ENCODE measurements at places on chromosomes 5 and 9.

GRCh38 chr9:130172161-130172857 is at the start of gene NCS1:
Gene NCS1 (plus strand): TSS chr9:130172404. CDS start chr9:130172664, 260 bp downstream.
- DNase-seq = peak; percentile 64

DNA sequence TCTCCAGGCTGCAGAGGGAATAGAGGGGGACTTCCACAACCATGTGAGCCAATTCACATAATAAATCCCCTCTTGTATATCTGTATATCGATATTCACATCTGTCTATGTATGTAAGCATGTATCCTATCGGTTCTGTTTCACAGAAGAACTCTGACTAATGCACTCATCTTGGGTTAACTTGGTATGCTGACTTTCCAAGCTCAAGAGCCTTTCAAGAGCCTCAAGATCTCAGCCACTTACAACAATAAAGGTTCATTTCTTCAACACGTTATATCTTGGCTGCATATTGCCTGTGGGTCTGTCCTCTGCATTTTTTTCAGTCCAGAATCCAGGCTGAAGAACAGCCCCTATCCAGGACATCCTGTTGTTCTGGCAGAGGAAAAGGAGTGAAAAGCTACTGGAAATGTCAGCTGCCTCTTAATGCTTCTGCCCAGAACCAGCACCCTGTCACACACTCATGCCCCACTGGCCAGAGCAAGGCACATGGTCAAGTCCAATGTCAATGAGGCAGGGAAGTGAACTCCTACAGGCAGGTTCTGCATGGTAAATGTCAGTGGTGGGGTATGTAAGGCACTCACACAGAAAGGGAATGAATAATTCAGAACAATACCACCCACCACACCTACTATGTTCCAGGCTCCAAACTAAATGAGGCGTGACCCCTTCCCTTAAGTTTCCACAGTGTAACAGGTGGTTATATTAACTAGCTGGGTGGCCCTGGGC is 91.6 kb upstream of the ICE1 start:
- no peak for DNase-seq

DNA sequence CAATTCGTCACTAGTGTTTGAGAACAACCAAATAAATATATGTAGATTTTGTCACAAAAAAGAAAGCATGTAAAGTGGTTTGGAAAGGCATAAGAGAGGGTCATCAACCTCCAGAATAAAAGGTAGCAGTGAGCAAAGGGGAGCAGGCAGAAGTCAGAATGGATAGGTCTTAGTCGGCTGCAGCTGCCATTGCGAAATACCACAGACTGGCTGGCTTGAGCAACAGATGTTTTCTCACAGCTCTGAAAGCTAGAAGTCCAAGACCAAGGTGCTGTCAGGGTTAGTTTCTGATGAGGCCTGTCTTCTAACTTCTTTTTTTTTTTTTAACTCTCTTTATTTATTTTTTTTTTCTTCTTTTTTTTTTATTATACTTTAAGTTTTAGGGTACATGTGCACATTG is 208.1 kb upstream of the PIK3R1 start:
- DNase-seq = no peak

GRCh38 chr5:80061547-80061946 is 26.4 kb downstream of the THBS4 start:
- DNase-seq = no peak

DNA sequence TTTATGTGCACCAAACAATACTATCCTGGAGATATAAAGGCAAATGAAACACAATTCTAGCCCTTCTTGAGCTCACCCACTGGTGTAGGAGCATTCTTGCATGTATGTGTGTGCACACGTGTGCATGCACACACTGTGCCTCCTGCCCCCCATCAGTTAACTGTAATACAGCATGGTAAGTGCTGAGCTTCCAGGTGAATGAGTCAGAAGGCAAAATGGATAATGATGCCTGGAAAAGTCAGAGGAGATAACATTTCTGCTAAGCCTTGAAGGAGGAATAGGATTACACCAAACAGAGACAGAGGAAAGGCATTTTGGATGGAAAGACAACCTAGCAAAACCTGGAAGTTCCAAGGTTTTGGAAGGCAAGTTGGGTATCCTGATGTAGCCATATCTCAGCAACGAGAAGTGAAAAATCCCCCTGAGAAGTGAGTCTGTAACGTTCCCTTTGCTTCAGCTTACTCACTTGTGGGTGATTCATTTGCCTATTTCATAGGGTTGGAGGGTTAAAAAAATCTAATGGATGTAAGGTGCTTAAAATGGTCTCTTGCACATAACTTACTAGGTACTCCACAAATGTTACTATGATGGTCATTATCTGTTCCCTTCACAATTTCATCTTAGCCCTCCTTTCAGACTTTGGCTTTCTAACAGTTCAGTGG is 101.4 kb upstream of the STC2 start:
- DNase-seq = no peak

GRCh38 chr9:20770947-20771346 is 86.9 kb downstream of the FOCAD start:
- DNase-seq = no peak

GRCh38 chr5:179731791-179732411 is 721 bp upstream of the MAML1 start:
- DNase-seq = no peak

- DNase-seq = peak; percentile 46
Observed at GRCh38 chr9:131739959-131740648, at the start of gene RAPGEF1. Gene RAPGEF1 (minus strand): TSS chr9:131740076. CDS start chr9:131739830, 246 bp downstream.

DNA sequence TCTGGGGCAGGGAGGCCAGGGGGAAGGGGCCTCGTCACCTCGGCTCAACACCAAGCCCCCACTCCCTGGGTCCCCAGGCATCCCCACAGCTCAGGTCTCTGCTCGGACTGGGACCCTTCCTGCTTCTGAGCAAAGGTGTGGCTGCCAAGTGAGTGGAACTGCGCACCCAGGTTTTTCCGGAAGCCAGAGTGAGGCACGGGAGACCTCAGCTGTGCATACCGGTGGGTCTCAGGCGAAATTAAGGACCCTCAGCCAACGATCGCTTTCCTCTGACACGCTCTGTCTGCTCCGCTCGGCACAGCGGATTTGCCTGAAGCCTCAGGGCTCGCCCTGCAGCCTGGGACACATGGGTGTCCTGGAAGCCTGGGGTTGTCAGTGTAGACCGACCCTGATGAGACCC is 41.0 kb upstream of the IRX4 start:
- no peak for DNase-seq

- no peak for DNase-seq
Observed at GRCh38 chr9:126927419-126927818, 12.8 kb downstream of the RALGPS1 start.
